HAP-1 (cell line): ENCODE measurements at places on chromosomes 16 and 17.
A peak's percentile ranks its signal among the peaks of the same experiment; 100 is the strongest.

DNA sequence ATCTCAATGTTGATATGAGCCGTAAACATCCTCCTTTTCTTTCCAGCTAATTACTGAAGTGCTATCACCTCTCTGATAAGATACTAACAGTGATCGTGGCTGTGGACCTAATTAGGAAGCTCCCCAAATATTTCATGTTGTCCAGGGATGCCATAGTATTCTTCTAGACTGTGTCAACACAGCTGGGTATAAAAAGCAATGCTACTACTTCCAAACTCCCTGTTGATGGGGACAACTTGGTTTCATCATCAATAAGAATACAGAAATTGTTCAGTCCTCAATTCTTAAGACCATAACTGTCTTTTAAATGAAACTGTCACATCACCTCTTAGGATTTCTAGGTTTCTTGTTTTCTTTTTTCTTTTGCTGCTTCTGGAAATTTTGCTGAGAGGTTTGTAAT is 530.6 kb downstream of the TOX3 start:
- no peak for DNase-seq

- no peak for DNase-seq
Measured at GRCh38 chr17:45003877-45004276, 35.8 kb upstream of the C1QL1 start.

DNA sequence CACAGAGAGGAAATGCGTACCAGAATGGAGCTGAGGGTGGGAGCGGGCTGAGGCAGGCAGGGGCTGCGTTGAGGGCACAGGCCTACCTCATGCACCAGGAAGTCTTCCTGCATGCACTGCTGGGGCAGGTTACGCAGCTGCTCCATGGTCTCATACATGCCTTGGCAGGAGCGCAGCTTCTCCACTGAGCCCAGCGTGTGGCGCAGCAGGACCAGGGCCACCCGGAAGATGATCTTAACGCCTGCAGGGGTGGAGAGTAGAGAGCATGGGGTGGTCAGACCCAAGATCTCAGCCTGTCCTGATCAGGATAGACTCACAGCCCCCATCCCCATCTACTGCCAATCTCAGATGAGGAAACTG is 3.4 kb upstream of the CD2BP2 start:
- no peak for DNase-seq

GRCh38 chr16:54489225-54490111 is 202.9 kb upstream of the IRX3 start:
- no peak for DNase-seq

DNA sequence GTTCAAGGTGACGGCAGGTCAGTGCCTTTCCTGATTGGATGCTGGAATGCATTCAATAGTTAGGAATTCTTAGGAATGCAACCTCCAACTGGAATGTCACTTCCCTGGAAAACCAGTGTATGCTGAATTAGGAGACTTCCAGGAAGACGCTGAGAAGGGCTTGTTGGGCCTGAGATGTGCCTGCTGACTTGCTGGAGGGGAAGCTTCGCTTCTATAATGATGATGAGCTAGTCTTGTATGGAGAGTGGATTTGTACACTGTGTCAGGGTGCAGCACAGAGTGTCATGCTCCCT is 45.6 kb downstream of the SMPD3 start:
- no peak for DNase-seq

- DNase-seq: no peak
Measured at GRCh38 chr16:64754279-64754678, 367.6 kb downstream of the CDH11 start.

DNA sequence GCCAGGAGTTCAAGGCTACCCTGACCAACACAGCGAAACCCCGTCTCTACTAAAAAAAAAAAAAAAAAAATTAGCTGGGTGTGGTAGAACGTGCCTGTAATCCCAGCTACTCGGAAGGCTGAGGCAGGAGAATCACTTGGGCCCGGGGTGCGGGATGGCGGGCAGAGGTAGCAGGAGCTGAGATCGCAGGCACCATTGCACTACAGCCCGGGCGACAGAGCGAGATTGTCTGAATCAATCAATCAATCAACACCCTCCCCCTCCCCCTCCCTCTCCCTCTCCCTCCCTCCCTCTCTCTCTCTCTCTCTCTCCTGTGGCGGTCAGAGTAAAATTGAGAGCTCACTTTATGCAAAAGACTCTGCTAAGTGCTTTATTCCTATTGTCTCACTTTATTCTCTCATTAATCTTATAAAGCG is 1.2 kb downstream of the HSDL1 start:
- DNase-seq: peak; percentile 74

GRCh38 chr17:3935140-3935542 is 18.9 kb upstream of the P2RX1 start:
- peak; percentile 70 for DNase-seq

DNA sequence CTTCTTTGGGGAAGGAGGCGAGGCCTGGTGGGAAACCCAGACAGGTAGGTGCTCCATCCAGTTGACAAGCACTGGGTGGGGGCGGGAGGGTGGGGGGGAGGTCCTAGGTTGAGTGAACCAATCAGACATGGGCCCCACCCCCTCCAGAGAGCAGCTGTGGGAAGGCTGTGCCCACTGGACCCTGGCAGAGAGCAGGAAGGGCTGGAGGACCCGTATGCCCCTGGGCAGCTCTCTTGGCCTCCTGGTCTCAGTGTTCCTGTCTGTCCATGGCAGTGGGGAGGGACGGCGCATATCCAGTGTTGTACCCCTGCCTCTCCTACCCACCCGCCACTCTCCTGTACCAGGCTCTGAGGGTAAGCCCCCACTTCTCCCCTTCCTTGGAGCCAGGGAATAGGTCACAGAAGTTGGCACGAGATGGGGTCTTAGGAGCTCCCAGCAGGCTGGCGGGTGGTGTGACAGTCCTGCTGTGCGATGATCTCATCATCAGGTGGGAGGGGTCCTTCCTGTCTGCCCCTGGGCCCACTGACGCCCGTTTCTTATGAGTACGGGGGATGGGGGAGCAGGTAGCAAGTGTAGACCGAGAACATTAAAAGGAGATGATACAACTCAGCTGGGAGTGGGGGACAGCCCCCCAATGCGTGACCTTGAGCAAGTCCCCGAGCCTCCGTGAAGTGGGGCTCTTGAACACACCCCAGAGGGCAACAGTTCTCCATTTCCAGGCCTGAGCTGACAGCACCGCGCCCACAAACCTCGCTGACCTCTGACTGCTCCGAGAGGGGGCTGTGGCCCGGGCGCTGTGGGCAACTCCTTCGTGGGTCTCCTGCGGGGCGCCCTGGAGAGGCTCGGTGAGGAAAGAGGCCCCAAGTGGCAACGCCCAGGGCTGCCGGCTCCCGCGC is 1.2 kb upstream of the ZFPM1 start:
- no peak for DNase-seq

DNA sequence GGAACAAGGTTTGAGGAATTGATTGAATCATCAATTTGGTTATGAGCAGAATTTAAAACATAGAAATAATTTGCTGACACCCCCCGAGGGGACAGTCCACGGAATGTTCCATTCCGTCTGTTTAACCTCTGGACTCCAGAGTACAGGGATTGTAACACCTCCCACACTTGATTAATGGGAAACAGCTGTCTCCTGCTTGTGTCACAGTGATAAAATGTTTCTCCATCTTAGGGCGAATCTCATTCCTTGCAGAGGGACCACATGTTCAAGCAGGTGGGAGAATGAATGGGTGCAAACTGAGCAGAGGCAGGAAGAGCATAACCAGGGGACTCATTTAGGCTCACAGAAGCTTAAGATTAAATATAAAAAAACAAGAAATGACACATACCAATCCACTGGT is 249.5 kb upstream of the RBFOX1 start:
- no peak for DNase-seq

DNA sequence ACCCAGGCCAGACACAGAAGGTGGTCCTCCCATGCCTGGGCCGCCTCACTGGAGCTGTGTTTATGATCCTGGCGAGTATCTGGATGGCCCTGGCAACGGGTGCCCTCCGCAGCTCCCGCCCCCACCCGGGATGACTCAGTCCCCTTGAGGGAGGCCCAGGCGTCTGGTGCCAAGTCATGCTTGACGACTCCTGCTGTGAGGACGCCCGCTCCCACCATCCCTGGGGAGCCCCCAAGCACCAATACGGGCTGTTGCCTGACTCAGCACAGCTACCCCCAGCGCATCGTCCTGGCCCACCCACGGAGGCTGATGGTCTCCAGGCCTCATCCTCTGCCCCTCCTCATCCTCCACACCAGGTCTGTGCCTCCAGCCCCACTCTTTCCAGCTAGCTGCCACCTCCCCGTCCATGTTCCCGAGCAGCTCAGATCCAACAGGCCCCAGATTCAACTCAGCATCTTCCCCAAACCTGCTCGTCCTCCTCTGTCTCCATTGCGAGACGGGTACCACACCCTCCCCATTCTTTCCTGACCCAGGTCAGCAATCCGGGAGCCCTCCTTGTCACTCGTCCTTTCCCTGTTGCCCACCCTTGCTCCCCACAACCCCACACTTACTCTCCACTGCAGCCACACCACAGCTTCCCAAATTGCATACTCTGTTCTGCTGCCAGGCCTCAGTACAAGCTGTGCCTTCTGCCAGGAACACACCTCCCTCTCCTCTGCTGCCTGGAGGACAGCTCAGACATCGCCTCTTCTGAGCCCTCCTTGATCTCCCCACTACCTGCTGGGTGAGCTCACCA is 2.6 kb downstream of the CAMKK1 start:
- DNase-seq: no peak

- DNase-seq: no peak
Measured at GRCh38 chr17:8031950-8032349, 6.9 kb upstream of the ALOX15B start.
